ENCODE measurements at places on chromosomes 2 and 18. TPM values are rescaled to one million over a fixed set of nuclear protein-coding genes. Genes with fewer than 3 reads are reported as not detected.

SCLY gene
- 55.5 TPM for total RNA-seq

TBR1 gene
- 0.05 TPM for total RNA-seq

REG1B gene
- total RNA-seq, result not detected

RASGRP3 gene
- total RNA-seq, result 13.9 TPM

GPR39 gene
- total RNA-seq, result not detected

FSIP2 gene
- 0.27 TPM for total RNA-seq

OSBPL6 gene
- 1.1 TPM for total RNA-seq

ERFE gene
- total RNA-seq, result not detected

VSNL1 gene
- not detected for total RNA-seq

CRYGC gene
- total RNA-seq, result not detected

SULT1C4 gene
- total RNA-seq, result not detected

ADD2 gene
- 15.0 TPM for total RNA-seq

ABCB11 gene
- 0.05 TPM for total RNA-seq

EVA1A gene
- total RNA-seq, result not detected

CNOT9 gene
- total RNA-seq, result 109 TPM

DCDC2C gene
- not detected for total RNA-seq

GRB14 gene
- total RNA-seq, result not detected

NT5DC4 gene
- total RNA-seq, result not detected

DNAJC10 gene
- total RNA-seq, result 79.1 TPM

KCNIP3 gene
- not detected for total RNA-seq

IL37 gene
- 0.39 TPM for total RNA-seq

CASP10 gene
- 33.9 TPM for total RNA-seq

REEP1 gene
- total RNA-seq, result 0.10 TPM

TMEM178A gene
- total RNA-seq, result not detected

CRYBA2 gene
- total RNA-seq, result not detected

ZAP70 gene
- total RNA-seq, result 346 TPM

MSTN gene
- 0.07 TPM for total RNA-seq

STEAP3 gene
- 0.05 TPM for total RNA-seq

STPG4 gene
- total RNA-seq, result 0.22 TPM

CPLX4 gene
- not detected for total RNA-seq

INHBB gene
- total RNA-seq, result not detected

All from T-helper 1 cell treated with Interleukin-12 subunit alpha and Interleukin-12 subunit beta and Interleukin-4 antibody, amounts not matched to agents 30 ng/mL and 1 ng/mL, for 36 hours (primary cell).